HTR-8/SVneo (cell line): ENCODE measurements at places on chromosomes 1 and 21.

DNA sequence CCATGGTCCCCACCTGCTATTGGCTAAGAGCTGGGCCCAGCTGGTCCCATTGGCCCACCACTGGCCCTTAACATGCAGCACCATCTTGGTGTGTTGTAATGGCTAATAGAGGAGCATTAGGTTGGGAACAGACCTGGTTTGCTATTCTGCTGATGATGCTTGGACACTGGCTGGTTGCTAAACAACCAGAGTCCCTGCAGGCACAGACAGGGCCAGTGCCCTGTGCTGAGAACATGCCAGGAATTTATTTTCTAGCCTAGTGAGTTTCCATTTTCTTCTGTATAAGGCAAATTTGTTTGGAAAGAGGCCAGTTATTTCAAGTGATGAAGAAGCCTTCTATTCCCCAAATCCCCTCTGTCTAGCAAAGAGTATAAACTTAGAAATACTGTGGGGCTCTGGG lies 42.9 kb upstream of the TDRD10 start:
- no peak for DNase-seq

DNA sequence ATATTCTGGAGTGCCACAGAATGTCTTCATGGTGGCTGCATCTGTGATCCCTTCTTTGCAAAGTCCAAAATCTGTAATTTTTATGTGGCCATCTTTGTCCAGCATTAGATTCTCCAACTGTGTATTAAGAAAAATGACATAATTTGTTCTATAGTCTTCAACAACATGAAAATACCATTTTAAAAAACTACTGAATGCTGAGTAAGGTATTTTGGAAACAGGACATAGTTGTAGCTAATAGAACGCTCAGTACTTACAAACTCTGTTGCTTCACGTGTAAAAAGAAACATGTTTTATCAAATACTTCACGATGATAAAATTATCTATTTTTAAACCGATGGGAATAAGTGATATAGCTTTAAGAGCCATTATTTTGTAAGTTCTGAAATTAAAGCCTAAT lies 286.3 kb downstream of the AKT3 start:
- no peak for DNase-seq

GRCh38 chr1:40352126-40352525 lies 21.4 kb upstream of the SMAP2 start:
- no peak for DNase-seq

DNA sequence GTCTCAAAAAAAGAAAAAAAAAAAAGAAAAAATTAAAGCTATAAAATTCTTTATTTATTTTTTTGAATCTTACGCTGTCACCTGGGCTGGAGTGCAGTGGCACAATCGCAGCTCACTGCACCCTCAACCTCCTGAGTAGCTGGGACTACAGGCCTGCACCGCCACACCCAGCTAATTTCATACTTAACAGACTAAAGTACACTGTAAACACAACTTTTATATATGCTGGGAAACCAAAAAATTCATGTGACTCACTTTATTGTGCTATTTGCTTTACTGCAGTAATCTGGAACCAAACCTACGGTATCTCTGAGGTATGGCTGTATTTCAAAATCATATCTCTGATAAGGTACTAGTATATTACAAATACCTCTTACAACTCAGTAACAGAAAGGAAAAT lies 40.3 kb downstream of the HSF2BP start:
- no peak for DNase-seq
